ENCODE measurements at places on chromosomes 3 and 15. TPM values are rescaled to one million over a fixed set of nuclear protein-coding genes. Genes with fewer than 3 reads are reported as not detected.

GRCh38 chr3:33115024-33115768 lies 1.4 kb downstream of the CRTAP start:
- H3K36me3 ChIP-seq, result peaks cover 4% of the 10 kb centered on the region
- H3K27me3 ChIP-seq, result no peaks in the 10 kb centered on the region
- DNase-seq, result no peak

GRCh38 chr3:8879347-8879944 lies 83.8 kb downstream of the RAD18 start:
- H3K36me3 ChIP-seq, result peaks cover 52% of the 10 kb centered on the region
- no peak overlapping the region for H3K27ac ChIP-seq

- no peaks in the 10 kb centered on the region for H3K36me3 ChIP-seq
- no peak for DNase-seq
- no peak overlapping the region for H3K4me3 ChIP-seq
Observed at GRCh38 chr3:119570229-119570628, 9.1 kb upstream of the ADPRH start.

Gene BOC
- 4.0 TPM for total RNA-seq

GRCh38 chr3:168730073-168730472 lies 634.3 kb upstream of the GOLIM4 start:
- peaks cover 11% of the 10 kb centered on the region for H3K36me3 ChIP-seq
- no peaks in the 10 kb centered on the region for H3K27me3 ChIP-seq
- H3K4me3 ChIP-seq, result no peak overlapping the region
- no peaks in the 10 kb centered on the region for H3K4me1 ChIP-seq

DNA sequence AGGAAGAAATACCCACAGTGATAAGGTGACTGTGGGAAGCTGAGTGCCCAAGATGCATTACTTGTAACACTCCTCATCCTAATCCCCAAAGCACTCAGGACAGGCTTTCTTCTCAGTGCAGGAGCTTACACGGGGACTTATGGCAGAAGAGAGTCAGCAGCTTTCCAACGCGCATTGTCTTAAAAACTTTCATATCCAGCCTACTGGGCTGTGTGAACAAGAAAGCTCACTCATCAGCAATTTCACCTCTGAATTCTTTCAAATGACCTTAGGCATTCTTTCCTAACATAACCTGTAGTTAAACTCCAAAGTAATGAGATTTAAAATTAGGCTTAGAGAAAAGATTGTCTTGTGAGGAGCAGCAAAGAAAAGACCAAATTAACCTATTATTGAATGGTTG lies 132.3 kb downstream of the KCNAB1 start:
- H3K36me3 ChIP-seq, result no peaks in the 10 kb centered on the region
- H3K27me3 ChIP-seq, result no peaks in the 10 kb centered on the region
- no peak for DNase-seq
- no peak overlapping the region for H3K27ac ChIP-seq

- no peak overlapping the region for H3K27ac ChIP-seq
- H3K27me3 ChIP-seq, result no peaks in the 10 kb centered on the region
- H3K36me3 ChIP-seq, result no peaks in the 10 kb centered on the region
- H3K4me3 ChIP-seq, result no peak overlapping the region
Observed at GRCh38 chr3:13121553-13122001, 48.3 kb upstream of the IQSEC1 start.
